ENCODE measurements at places on chromosomes 11 and 22.
A peak's percentile ranks its signal among the peaks of the same experiment; 100 is the strongest.

GRCh38 chr11:112878033-112878601 is 83.1 kb upstream of the NCAM1 start:
- DNase-seq = no peak

GRCh38 chr11:27331981-27332380 is 31.0 kb downstream of the CCDC34 start:
- DNase-seq = no peak

GRCh38 chr11:30914143-30914762 is 328.1 kb upstream of the MPPED2 start:
- DNase-seq = peak; percentile 1

DNA sequence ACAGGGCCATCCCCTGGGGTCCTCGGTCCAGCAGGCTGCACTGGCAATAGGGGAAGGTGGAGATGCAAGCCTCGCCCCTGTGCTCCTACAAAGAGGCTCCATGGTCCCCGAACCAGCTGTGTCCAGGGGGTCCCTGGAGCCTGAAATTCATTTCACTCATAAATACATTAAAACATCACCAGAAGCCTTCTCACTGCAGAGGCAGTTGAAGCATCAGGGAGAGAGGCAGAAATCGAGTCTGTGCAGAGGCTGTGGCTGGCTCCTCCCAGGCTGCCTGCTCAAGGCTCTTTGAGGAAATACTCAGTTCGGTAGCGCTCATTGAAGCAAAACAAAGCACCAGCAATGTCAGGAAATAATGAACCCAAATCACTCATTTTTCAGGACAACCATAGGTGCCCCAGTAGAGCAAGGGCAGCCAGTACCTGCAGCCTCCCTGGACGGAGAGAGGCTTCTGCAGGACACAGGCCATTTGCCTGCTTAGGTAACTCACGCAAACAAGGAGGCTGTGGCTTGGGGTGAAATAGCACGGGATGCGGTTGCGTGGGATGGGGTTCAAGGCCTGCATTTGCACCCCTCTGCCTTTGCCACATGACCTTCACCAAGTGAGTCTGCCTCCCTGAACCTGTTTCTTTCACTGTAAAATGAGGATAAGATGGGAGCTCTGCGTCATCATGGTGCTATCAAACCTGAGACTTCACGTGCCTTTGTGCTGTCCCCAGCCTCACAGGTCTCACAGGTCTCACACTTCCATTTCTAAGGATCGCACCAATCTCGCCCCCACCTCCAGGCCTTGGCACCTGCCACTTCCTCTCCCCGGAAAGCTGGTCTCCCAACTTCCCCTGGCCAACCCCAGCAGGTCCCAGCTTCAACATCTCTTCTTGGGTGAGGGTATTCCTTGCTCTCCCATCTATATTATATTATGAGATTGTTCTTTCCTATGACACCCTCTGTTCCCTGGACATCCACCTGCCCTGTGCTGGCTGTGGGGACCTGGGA is 84.3 kb upstream of the SHISAL1 start:
- DNase-seq = peak; percentile 3

DNA sequence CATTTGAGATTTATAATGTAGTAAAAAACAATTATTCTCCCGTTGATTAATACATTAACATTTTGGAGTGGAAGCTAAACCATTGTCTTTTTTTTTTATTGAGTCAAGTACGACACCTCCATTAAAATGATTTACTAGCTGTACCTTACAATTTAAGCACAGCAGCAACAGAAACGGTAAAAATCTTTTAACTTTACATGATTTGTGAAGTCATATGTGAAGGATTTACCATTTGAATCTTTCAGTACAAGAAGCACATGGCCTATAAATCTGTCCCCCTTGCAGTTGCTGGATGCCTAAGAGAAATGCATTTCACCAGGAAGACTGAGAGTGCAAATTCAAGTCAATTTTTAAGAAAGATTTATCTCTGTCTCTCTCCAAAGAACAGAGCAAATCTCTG is 324.6 kb downstream of the CADM1 start:
- DNase-seq = no peak

- no peak for DNase-seq
Observed at GRCh38 chr11:69306821-69307220, 12.9 kb downstream of the MYEOV start.

GRCh38 chr11:67539550-67539949 is 16.3 kb upstream of the CABP2 start:
- no peak for DNase-seq

DNA sequence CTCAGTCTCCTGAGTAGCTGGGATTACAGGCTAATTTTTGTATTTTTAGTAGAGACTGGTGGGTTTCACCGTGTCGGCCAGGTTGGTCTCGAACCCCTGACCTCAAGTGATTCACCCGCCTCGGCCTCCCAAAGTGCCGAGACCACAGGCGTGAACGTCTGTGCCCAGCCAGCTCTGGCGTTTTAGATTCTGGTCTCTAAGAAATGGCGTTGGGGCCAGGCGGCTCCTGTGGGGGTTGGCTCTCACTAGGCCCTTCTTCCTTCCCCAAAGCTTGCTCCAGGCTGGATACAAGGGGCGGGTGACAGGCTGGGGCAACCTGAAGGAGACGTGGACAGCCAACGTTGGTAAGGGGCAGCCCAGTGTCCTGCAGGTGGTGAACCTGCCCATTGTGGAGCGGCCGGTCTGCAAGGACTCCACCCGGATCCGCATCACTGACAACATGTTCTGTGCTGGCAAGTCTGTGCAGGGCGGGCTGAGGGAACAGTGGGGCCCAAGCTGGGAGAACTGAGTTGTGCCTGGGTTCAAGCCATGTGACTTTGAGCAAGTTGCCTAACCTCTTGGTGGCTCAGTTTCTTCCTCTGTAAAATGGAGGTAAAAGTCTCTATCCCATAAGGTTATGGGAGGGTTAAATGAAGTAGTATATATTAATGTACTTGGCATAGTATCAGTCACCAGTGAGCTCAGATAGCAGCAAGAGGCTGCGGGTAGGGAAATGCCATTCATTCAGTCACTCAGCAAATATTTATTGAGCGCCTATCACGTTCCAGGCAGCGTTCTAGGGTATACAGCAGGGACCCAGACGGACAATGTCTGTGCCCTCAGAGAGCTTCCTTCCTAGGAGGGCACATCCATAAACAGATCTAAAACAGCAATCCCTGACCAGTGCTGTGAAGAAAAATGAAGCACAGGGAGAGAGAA is 10.4 kb downstream of the F2 start:
- no peak for DNase-seq

GRCh38 chr11:68527585-68527984 is 67.0 kb downstream of the PPP6R3 start:
- no peak for DNase-seq

- no peak for DNase-seq
Observed at GRCh38 chr11:65649656-65650546, 12.0 kb downstream of the SIPA1 start.

GRCh38 chr11:74012074-74012809 is 3.4 kb upstream of the UCP3 start:
- no peak for DNase-seq

- DNase-seq = no peak
Observed at GRCh38 chr11:85884581-85885021, 29.4 kb downstream of the CCDC83 start.

DNA sequence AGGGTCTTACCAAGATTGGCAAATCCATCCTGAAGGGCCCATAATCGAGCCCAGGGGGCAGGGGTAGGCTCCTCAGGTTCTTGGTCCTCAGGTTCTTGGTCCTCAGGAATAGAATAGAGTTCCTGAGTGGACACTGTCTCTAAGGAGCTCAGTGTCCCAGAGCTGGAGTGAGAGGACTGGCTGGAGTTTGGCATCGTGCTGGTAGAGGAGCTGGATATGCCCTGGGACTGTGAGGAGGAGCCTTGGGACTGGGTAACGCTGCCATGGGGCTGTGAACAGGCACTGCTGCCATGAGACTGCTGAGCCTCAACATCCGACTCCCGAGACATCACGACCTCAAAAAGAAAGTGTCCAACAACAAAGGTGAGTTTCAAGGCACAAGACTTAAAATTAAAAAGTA is 7.2 kb downstream of the CHEK2 start:
- no peak for DNase-seq

GRCh38 chr11:82718307-82718706 is 15.4 kb downstream of the FAM181B start:
- DNase-seq = no peak

DNA sequence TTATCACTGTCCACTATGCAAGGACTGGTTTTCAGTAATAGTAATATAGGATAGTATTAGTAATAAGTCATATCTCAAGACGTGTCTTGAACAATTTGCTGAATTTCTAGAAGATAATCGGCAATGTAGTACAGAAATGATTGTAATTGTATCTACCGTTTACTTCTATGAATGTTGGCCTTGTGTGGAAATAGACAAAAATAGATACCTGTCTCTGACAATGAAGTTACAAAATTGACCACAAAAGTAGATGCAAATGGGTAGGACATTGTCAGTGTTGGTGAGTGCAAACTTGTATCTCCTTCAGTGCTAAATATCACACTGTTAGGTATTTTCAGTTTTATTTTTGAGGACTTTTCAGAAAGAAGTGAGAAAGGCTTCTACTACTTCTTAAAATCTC is 43.1 kb downstream of the SVIP start:
- no peak for DNase-seq

- DNase-seq = no peak
Observed at GRCh38 chr11:82195283-82195682, 538.4 kb downstream of the FAM181B start.

- DNase-seq = no peak
Observed at GRCh38 chr11:59584294-59584693, 31.3 kb downstream of the OSBP start.

DNA sequence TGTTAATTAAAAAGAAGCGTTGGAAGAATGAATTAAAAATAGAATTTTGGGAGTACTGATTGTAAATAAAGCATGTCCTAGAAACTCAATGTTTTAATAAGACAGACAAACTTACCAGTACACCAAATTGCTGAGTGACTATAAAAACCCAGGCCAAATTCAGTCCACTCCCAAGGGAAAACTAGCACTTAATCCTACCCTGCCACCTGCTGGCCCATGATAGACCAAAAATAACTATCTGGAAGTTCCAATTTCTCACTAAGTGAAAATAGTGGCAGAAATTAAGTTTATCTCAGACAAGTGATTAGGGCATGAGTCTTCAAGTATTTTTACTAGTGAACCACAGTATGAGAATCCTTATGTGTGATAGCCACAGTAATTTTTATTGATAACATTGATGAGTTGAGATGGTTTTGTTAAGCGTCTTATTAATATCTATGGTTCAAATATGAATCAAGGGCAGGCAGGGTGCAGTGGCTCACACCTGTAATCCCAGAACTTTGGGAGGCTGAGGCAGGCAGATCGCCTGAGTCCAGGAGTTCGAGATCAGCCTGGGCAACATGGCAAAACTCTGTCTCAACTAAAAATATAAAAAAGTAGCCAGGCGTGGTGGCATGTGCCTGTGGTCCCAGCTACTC is 9.8 kb upstream of the DDX10 start:
- DNase-seq = no peak

- DNase-seq = no peak
Observed at GRCh38 chr11:2724653-2725367, 25.0 kb upstream of the KCNQ1OT1 start.

GRCh38 chr22:20298803-20299745 is 20.8 kb downstream of the DGCR6L start:
- peak; percentile 74 for DNase-seq

DNA sequence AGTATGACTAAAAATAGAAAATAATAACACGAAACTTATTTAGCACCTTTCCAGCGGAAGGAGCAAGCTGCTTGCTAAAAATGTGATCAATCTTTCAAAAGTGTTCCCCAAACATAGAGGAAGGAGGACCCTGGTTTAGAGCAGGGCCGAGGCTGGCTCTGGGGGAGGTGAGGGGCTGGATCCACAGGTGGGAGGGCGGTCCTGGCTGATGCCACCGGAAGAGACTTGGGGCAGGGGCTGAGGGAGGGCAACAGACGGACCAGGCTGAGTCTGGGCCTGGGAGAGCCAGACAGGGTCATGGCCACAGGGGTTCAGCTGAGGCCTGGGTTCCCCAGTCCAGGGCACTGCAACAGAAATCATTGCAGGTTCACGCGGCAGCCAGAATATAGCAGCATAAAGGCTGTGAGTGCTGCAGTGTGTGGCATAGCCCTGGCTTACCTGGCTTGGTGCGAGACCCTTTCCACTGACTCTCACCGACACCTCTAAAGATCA is 143.3 kb downstream of the CACNA1I start:
- DNase-seq = no peak

DNA sequence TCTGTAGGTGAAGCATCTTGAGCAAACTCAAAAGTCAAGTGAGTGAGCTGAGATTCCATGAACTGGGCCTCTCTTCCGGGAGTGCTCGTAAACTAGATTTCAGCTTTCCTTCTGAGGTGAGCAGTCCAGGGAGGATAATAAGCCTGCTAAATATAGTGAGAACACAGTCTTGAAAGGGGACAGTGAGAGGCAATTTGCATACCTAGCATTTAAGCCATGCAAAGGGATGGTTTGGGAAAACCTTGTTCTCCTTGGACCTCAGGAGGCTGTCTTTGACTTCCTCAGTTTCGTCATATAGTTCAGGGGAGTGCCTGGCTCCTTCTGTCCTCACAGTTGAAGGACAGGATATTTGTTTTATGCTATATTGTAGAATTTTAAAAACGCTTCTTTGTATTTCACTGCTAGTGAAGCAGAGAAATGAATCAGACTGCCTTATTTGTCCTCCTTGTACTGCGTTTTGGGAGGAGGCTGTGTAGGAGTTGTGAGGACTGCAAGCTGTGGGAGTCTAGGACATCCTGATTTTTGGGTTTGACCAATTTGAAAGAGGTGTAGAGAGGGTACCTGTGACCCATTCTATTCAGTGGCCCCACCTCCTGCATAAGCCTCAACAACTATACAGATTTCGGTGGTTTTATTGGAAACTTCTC is 11.0 kb upstream of the SORL1-AS1 start:
- DNase-seq = no peak

GRCh38 chr11:129210831-129211181 is 18.7 kb upstream of the ARHGAP32 start:
- DNase-seq = no peak

GRCh38 chr11:130815097-130815802 is 101.0 kb downstream of the SNX19 start:
- no peak for DNase-seq

DNA sequence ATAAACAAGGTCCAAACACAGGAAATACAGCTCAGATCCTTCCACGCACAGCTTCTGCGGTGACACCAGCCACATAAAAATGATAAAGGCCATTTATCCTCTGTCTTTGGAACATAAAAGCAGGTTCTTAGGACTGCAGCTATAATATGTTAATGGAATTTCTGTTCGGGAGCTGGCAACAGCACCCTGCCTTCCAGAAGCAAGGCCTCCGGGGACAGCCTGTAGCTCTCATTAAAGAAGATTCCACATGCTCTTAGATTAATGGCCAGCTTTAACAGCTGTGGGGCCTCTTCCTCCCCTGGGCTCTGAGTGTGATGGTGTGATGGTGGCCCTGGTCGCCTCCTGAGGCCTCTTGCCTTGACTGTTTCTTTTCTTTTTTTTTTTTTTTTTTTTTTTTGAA is 137.3 kb downstream of the CACNA1I start:
- no peak for DNase-seq

DNA sequence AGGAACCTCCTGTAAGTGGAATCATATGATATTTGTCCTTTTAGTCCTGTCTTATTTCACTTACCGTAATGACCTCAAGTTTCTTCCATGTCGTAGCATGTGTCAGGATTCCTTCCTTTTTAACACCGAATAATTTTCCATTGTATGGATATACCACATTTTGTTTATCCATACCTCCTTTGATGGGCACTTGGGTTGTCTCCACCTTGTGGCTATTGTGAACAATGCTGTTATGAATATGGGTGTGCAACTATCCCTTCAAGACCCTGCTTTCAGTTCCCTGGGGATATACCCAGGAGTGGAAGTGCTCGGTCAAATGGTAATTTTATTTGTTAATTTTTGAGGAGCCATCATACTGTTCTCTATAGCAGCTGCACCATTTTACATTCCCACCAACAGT is 244.9 kb upstream of the BLID start:
- DNase-seq = no peak

GRCh38 chr22:19041704-19042074 is 80.5 kb downstream of the DGCR2 start:
- DNase-seq = no peak

Data from GM12892 (cell line).